Fibroblast of mammary gland (primary cell): ENCODE measurements at places on chromosomes 7 and 10.

DNA sequence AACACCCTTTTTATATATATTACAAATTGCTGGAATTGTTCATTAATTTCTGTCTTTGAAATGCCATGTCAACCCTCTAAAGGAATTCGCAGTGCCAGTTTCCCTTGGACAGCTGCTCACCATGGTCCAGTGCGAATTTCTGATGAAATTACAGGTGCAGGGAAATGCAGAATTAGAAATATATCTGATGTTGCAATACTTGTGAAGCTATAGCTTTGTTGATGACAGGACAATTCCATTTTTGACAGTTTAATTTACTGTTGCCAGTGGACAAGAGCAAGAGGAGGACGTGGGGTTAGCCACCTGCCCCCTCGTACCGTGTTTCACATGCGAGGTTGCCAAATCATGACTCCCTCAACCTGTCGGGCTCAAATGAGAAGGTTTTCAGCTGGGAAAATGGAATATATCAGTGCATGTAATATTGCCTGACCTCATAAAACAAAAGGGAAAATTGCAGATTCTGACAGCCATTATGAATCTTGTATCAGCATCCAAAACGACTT, 140.6 kb downstream of the MGMT start:
- DNase-seq: no peak

- DNase-seq: peak; percentile 29
Observed at GRCh38 chr10:72709041-72709440, 17.1 kb downstream of the MCU start.

- peak; percentile 59 for DNase-seq
Observed at GRCh38 chr10:91694170-91694794, 61.4 kb upstream of the PPP1R3C start.

- no peak for DNase-seq
Observed at GRCh38 chr7:131819891-131820290, 263.5 kb upstream of the PODXL start.

DNA sequence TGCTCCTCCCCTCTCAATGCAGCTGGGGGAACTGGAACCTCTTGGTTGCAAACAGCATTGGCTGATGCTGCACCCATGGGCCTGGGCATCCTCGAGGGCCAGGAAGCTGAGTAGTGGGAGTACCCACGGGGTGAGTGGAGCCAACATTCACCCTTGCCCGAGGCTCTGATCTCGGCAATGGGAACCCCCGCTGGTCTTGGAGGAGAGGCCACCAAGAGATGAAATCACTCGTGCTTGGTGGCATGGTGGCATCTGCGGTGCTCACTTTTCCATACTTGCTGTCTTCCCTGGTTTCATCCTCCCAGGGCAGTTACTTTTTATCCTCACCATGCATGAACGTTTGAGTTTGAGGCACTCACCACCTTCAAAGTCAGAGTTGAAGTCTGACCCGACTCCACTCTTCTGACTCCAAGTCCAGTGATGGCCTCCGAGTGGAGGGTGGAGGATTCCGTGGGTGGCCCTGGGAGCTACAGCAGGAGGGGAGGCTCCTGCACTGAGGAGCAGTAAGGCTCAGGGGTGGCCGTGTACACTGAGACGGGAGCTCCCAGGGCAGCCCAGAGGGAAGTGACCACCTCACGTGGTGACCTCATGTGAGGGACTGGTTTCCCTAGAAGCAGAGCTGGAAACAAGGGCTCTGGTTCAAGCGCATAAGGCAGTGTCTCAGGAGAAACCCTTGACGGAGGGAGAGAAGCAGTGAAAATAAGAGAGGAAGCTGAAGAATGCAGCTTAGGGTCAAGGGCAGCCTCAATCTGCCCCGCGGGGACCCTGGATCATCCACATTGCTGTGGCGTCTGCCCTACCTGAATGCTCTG, 349.1 kb downstream of the TCERG1L start:
- DNase-seq: no peak

DNA sequence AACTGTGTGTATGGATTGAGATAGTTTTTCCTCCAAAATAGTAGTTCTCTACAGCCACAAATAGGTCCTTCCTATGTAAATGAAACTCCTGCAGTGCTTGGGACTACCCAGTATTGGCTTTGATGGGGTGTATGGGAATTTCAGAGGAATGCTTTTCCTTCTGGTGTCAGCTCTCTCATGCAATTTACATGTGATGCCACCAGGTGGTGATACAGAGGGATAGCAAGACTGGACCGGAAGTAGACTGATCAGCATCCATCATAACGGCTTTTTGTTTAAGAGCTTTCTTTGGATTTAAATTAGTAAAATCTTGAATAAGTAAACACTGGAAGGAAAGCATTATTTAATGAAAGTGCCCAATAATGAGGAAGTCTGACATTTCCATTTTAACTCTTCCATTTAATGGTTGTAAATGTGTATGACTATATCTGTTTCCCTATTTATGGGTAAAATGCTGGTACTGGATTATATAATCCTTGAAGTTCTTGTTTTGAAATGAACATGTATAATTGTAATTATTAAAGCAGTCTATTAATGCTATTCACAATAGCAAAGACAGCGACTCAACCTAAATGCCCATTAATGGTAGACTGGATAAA, 22.7 kb downstream of the DYNC1I1 start:
- peak; percentile 47 for DNase-seq

GRCh38 chr10:69567920-69568319, 5.3 kb downstream of the NEUROG3 start:
- peak; percentile 53 for DNase-seq

DNA sequence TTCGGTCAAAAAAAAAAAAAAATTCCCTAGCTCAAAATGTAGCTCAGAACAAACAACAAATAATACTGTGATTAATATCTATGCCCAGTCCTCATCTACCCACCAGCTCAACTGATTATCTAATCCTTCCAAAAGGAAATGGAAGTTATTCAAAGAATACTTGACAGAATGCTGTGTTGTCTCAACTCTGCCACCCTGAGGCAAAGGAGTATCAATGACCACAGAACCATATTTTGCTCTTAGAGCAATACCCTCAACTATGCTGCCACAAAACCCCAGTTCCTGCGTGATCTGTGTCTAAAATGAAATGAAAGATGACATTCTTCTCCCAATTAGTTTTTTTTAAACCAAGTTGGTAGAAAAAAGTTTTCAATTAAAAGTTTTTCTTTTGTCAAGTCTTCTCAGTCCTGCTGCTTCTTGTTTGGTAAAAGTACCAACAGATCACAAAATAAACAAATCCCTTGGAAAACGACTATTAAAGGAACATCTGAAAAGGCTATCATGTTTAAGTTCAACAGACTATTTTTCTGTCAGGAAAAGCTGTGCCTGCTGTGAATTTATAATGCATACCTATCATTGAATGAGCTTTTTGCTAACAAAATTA, 21.6 kb downstream of the RBM28 start:
- DNase-seq: peak; percentile 60

DNA sequence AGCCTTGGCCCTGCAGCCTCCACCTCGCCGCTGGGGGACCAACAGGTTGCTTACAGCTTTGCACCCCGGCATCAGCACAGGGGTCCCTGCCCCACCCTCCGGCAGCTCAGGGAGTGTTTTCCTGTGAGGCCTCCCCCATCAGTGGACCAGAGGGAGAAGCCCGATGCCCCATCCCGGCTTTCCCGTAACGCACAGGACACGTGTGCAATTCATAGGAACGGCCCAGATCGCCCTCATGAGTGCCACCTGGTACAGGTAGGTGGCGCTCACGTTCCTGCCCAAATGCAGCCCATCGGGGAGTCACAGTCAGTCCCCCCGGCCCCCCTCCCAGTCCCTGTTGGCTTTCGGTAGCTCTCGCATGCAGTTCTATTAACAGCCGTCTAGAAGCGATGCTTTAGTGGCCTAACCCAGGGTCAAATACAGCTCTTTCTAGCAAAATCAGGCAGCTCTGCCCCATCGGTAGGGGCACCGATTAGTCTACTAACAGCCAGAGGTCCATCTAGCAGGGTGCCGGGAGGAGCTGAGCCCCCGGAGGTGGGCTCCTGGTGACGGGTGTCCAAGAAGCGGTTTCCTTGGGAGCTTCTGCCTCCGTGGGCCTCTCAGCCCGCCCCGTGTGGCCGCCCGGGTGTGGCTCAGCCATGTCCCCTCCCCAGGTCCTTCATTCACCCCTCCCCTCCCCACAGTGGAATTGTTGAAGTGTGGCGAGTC, 48.4 kb upstream of the GTF2IRD1 start:
- DNase-seq: peak; percentile 7
